ENCODE measurements at places on chromosomes 5 and 9.

GRCh38 chr5:148474025-148474511 is 90.3 kb downstream of the FBXO38 start:
- DNase-seq, result no peak

GRCh38 chr5:61292062-61292657 is 39.9 kb upstream of the ZSWIM6 start:
- DNase-seq, result no peak

DNA sequence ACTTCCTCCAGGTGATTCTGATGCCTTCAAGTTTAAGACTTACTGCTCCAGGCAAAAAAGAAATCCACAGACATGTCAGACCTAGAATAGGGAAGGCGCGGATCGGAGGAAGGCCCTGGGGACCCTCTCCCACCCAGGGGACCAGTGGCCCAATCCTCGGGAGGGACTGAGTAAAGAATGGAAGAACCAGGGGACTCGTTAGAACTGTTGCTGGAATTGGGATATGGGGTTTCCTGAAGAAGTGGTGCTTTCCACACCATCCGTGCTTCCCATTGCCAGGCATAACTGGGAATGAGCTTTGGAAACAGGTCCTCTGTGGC is 63.8 kb upstream of the SLC25A51 start:
- DNase-seq, result no peak

DNA sequence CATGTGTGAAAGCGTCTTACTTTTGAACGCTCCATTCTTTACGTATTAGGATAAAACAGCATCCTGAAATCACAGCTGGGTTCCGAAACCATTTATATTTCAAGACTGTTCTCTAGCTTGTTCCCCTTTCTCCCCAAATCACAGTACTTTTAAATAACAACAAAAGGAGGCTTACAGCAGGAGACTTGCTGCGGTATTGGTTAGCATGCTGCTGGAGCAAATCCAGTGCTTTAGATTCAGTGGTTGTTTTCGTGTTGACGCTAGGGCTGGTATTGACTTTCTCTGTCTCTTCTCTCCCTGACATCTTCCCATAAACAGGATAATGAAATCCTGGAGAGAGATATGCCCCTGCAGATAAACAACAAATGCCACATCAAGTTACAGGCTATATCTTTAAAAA is 103.1 kb downstream of the ZNF608 start:
- DNase-seq, result no peak

GRCh38 chr5:79540939-79541338 is 27.0 kb upstream of the HOMER1 start:
- DNase-seq, result no peak

DNA sequence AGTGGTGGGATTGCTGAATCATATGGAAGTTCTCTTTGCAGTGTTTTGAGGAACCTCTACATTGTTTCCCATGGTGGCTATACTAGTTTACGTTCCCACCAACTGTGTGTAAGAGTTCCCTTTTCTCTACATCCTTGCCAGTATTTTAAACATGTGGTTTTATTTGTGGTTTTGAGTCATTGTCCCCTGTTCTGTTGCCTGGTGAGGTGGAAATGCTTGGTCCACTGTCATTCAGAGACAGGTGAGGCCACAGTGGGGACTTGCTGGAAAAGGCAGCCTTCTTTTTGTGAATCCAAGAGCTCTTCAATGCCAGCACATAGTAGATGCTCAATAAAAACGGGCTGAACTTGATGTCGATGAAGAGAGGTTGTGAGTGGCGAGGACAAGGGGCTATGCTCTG is 44.2 kb downstream of the SH3PXD2B start:
- peak; percentile 89 for DNase-seq

DNA sequence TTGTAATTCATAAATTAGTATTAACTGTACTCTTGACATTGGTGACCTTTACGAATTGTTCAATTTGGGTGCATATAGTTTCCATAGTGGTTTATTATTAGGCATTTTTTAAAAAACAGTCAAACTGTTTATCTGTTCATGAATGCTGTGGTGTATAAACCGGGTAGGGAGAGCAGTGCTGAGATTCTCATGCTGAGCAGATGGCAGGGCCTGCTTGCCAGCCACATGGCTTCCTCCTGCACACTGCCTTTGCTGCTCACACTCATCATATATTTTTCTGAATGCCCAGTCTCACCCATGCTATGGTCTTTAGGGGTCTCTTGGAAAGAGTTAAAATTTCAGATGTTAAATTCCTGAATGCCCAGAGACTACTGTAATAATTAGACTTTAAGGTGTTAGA is 40.8 kb downstream of the NNT start:
- no peak for DNase-seq

- DNase-seq, result no peak
Measured at GRCh38 chr5:179867476-179867875, 8.9 kb upstream of the MRNIP start.

GRCh38 chr5:168960497-168960896 is 340.4 kb downstream of the SLIT3 start:
- DNase-seq, result no peak

- no peak for DNase-seq
Measured at GRCh38 chr9:38154501-38155421, 85.7 kb upstream of the SHB start.

- DNase-seq, result no peak
Measured at GRCh38 chr5:168106008-168106761, 185.3 kb upstream of the WWC1 start.

DNA sequence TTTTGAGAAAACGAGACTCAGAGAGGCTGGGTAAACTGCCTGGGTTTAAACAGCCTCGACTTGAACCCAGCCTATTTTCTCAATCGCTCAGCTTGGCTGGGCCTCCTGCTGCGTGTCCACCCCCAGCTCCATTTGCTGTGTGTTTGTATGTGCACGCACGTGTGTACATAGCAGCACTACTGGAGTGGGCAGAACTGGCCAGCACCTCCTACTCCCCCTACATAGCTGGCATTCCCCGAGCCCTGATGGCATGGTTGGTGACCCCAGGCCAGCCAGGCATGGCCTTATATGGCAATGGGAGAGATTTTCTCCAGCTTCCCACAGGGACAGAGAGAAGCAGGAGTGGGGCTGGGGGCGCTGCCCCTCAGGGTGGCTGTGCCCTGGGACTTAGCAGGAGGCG is 4.1 kb downstream of the AIF1L start:
- DNase-seq, result no peak

DNA sequence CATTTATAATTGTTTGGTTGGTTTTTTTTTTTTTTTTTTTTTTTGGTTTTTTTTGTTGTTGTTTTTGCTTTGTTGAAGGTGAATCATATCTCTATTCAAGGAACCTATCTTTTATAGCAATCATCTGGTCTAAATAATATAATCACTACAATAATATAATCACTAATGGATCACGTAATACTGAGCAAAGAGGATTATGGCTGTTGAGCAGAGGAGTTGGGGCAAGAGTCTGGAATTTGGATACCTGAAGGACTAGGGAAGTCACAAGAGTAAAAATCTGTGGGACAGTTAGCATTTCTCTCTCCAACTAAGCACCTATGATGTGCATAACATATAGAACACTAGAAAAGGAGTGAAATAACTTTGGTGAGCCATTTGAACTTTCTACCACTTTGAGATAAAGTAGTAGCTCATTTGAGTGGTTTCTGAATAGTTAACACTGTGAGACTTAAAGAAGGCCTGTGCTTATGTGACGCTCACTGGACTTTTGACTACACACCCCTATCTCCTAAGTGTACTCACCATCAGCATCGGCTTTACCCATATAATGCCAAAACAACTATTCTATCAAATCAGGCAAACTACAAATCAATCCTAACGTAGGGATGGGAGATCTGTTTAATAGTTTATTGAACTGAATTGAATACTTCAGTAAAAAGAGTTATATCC is 564.9 kb upstream of the TUSC1 start:
- DNase-seq, result no peak

DNA sequence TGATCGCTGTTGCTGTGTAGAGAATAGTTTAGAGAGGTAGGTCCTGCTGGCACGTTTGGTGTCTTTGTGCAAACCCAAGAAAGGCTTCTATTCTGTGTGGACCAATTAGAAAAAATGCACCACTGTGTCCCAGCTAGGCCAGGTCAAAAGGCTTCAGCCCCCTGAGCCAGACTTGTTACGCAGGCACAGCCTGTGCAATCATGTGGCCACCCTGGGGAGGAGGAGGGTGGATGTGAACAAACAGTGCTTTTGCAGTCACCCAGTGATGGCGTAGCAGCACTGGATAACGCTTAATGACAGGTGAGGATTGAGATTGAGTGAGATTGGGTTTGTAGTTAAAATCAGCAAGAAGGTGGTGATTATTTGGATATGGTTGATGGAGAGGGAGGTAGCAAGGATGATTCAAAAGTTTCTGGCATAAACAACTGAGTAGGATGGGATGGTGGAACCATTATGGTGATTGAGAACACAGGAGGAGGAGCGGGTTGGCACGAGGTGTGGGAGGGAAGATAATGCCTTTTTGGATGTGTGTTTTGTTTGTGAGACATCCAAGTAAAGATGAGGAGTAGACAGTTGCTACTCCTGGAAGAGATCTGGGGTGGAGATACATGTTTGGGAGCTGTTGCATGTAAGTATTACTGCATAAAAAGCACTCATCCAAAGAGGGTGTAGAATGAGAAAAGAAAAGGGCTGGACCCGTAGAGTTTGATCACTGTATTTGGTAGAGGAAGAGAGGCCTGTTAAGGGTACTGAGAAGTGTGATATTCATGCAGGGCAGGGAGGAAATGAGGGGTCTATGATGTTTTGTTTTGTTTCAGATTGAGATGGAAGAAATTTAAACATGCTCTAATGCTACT is 6.7 kb downstream of the GCNT1 start:
- no peak for DNase-seq

DNA sequence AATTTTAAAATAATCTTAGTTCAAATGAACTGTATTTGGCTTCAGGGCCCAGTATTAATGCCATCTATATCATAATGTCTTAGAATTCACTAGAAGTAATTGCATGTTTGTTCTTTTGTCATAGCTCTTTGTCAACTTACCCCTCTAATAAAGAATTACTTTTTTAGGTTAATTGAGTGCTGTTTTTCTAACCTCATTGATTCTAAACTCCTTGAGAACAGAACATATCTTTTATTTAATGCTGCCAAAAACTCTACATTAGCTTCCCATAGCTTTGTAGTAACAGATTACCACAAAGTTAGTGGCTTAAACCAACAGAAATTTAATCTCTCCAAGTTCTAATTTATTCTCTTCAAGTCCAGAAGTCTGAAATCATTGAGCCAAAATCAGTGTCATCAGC is 242.4 kb downstream of the LURAP1L start:
- no peak for DNase-seq

- no peak for DNase-seq
Measured at GRCh38 chr9:14131356-14132088, 182.4 kb downstream of the NFIB start.

- DNase-seq, result no peak
Measured at GRCh38 chr5:142821733-142822487, 51.7 kb downstream of the ARHGAP26 start.

DNA sequence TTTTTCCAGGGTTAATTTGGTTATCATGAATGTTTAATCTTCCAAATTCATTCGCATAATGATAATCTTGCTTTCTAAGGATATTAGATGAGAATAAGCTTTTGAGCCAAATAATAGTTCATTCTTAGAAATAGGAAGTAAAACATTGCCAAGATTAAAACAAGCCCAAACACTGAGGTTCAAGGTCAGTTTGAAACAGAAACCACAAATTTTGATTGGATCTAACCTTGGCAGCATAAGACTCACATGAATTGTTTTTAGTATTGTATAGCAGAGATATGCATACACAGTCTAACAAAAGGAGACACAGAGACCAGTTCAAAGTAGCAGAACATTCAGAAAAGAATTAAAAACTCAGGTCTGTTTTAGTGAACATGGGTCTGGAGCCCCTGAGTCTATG is 43.4 kb upstream of the VCAN start:
- no peak for DNase-seq

DNA sequence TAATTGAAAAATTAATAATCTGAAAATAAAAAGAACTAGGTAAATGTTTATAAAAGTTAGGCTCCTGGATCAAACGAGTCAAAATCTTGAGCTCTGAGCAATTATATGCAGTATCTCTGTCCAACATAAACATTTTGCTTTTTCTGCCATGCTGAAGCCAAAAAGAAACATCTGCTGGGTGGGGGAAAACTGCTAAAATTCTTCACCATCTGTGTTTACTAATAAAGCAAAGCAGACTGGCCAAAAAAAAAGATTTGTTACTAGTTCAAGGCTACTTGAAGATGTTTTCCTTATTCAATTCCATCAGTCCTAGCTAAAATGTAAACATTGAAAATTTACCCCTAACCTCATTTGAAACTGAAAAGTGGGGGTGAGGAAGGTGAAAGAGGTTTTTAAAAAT is 29.7 kb downstream of the GTF3C4 start:
- DNase-seq, result no peak

DNA sequence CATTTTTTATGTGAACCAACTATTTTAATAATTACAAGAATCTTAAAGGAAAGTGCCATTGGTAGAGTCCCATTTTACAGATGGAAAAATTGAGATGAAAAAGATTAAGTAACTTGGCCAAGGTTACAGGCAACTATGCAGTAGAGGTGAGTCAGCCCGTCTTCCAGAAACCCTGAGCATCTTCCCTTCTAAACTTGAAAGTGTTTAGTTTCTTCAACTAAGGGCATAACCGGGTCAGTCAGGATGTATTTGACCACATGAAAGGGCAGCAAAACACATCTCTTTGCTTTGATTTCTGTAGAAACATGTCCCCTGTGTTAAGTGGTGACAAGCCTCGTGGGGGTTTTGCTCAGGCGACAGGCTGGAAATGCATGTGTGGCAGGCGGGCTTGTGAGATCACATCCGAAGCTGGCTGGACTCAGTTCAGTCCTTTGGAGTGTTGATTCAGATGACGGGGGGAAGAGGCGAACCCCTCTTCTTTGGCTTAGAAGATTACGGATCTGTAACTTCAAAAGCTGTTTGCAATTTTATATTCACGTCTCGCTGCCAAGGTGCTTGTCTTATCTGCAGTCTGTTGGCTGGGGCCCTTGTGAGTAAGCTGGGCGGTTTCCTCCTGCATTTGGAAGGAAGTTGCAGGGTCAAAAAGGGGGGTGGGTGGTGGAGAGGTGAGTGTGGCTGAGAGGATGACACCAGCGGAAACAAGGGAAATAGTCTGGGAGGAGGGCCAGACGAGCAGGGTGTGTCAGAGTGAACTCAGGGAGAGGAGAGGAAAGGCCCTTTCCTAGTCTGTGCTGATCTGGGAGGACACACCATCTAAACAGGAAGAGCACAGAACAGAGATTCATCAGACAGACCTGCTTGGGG is 78.9 kb upstream of the RPS23 start:
- peak; percentile 73 for DNase-seq

- DNase-seq, result no peak
Measured at GRCh38 chr5:72537166-72537565, 30.0 kb upstream of the ZNF366 start.

Data from KG1 (cell line).